ENCODE measurements at places on chromosomes 11 and 22.

DNA sequence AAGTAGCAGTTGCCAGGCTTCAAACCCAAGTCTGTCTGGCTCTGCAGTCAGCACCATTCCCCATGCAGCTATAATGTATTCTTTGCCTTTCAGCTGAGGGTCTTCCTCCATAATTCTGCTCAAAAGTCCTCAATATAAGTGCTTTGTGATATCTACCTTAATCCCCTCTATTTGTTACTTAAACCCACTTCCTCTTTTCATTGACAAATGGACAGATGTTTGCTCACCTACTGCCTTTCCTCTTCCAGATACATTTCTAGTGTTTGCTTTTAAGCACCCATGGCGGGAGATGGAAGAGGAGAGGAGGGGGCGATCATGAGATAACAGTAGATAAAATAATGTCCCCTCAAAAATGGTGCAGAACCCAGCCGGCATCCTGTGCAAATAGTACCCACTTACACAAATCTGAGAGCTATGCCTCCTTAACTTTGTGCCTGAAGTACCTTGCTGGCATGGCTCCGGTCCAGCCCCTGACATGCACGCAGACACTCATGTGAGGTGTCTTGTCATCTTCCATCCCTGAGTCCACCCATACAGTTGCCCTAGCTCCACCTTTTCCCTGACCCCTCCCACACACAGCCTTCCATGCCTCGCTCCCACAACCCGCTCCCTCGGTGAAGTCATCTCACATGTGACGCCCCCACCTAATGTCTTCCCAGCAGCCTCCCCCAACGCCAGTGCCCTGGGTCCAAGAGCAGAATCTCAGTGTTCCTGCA is 109.6 kb downstream of the TRIM29 start:
- no peak for DNase-seq

DNA sequence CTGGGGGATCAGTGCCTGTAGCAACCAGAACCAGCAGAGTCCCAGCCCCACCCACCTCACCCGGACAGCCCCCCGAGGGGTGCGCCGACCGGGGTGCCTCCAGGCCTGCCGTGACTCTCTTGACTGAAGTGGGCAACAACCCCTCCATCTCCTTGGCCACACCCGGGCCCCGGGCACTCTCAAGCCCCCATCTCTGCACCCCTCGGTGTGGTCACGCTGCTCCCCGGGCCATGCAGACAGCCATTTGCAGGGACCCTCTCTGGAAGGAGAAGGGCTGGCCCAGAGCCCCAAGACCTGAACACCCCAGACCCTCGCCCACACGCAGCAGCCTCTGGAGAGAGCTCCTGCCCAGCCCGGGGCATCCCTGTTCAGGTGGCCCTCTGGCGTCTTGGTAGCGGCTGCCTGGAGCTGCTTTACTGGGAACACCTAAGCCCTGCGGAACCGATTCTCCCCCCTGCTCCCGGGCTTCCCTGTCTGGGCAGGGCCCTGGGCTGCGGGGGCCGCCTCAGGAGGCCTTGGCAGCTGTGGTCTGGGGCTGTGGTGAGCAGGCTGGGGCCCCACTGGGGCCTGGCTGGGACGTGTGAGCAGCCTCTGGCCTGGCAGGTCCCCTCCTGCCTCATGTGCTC is 84.9 kb downstream of the WNT7B start:
- DNase-seq, result no peak

GRCh38 chr11:42179216-42179615 is 719.8 kb upstream of the LRRC4C start:
- DNase-seq, result no peak

- no peak for DNase-seq
These were observed 2.1 kb upstream of the HSPA8 start for GRCh38 chr11:123063826-123064657.

GRCh38 chr11:20258376-20258895 is 98.2 kb upstream of the DBX1 start:
- DNase-seq, result no peak

GRCh38 chr11:67308031-67308866 is 4.9 kb downstream of the SSH3 start:
- no peak for DNase-seq

DNA sequence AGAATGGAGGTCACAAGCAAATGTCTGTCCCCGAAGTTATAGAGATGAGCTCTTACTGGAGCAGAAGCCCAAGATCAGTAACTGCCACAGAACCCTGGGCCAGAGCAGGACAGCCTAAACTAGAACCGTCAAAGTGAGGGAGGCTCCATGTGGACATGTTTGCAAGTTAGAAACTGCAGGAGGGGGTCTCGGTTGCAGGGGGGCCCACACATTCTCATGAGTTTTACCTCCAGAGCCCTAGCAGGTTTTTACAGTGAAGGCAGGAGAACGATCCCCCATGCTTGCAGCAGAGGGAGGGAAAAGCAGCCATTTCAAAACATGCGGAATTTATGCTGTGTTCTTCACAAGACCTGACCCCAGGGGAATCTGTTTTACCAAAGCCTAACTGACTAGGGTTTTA is 133.5 kb upstream of the B3GAT1 start:
- no peak for DNase-seq

DNA sequence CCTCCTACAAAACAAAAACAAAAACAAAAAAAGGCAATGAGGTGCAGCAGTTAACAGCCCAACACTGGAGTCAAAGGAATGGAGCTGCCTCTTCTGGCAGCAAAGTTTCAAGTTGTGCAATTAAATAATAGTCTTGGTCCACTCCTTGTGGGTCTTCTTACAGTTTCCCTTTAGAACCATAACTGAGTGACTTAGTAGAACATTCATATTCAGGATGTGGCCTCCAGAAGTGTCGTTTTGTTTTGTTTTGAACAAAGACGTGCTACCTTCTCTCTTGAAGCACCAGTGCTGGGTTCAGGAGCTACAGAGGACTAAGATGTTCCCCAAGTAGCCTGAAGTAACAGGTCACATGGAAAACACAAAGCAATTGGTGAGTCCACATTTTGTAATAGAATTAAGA is 2.0 kb upstream of the JAML start:
- no peak for DNase-seq

- no peak for DNase-seq
These were observed 10.0 kb upstream of the PRR5 start for GRCh38 chr22:44691796-44692661.

DNA sequence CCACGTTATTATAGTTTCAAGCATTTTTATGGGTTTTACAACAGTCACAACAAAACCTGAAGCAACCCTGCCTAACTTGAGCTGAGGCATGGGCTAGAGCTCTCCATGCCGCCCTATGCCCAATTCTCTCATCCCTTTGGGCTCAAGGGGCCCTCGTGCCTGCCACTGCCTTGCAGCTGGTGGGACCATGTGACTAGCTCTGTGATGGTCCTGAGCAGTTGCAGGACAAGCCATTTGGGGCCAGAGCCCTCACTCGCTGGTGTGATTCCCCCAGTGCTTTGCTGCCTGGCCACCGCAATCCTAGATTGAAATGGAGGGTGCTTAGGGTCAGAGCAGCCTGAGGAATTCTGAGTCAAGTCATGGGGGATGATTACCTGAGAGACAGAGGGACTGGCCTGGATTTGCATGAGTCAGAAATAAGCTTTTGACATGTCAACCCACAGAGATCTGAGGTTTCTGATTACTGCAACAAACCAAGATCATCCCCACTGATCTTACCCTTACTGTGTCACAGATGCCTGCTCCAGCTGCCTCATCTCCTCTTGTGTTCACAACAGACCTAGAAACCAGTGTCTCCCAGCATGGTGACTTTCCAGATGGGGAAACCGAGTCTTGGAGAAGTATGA is 323.7 kb downstream of the BRD1 start:
- DNase-seq, result no peak

DNA sequence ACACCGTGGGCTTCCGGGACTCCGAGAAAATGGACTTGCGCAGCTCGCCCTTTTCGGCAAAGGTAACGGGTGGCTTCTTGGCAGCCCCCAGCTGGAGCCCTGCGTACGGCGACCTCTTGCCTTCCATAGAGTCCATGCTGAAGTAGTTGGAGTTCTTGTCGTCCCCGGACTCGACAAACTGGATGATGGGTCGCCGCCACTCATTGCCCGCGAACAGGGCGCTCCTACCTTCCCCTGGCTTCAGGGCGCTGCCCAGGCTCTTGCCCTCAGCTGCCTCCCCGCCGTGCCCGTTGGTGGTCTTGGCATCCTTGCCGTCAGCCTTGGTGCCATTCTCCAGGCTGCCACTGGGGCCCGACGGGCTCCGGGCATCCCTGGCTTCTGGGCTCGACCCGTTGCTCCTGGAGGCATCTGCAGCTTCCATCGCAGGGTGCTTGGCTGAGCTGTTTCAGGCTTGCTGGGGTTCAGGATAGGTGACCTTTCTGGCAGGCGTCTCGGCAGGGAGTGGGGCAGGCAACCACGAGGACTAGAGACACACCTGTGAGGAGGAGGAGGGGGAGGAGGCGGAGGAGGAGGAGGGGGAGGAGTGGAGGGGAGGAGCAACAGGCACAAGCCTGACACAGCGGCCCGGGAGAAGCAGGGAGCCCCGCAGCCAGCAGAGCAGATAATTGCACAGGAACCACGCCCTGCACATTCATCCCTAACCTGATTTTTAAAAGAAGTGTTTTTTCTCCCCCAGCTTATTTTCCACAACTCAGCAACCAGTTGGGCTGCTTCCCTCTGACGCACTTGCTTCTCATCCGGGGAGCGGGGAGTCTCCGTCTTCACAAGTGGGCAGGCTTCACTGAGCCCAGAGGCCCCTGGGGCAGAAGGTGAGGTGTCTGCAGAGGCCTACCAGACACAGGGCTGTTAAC is at the start of gene TRIM29:
TSS of gene TRIM29 (minus strand) at position 503 of the 911 bp plus-strand sequence. CDS start at position 421, 82 bp downstream.
- DNase-seq, result no peak

GRCh38 chr22:20022978-20023613 is 2.2 kb downstream of the TANGO2 start:
- DNase-seq, result no peak

GRCh38 chr11:1522081-1522424 is 35.5 kb upstream of the MOB2 start:
- no peak for DNase-seq

GRCh38 chr11:33700063-33700501 is 544 bp downstream of the C11orf91 start:
- DNase-seq, result no peak

GRCh38 chr11:30855383-30856006 is 269.3 kb upstream of the MPPED2 start:
- DNase-seq, result peak; percentile 4

GRCh38 chr11:36356201-36356600 is 60.1 kb downstream of the PRR5L start:
- no peak for DNase-seq

GRCh38 chr11:68695531-68695930 is 11.2 kb downstream of the GAL start:
- no peak for DNase-seq

DNA sequence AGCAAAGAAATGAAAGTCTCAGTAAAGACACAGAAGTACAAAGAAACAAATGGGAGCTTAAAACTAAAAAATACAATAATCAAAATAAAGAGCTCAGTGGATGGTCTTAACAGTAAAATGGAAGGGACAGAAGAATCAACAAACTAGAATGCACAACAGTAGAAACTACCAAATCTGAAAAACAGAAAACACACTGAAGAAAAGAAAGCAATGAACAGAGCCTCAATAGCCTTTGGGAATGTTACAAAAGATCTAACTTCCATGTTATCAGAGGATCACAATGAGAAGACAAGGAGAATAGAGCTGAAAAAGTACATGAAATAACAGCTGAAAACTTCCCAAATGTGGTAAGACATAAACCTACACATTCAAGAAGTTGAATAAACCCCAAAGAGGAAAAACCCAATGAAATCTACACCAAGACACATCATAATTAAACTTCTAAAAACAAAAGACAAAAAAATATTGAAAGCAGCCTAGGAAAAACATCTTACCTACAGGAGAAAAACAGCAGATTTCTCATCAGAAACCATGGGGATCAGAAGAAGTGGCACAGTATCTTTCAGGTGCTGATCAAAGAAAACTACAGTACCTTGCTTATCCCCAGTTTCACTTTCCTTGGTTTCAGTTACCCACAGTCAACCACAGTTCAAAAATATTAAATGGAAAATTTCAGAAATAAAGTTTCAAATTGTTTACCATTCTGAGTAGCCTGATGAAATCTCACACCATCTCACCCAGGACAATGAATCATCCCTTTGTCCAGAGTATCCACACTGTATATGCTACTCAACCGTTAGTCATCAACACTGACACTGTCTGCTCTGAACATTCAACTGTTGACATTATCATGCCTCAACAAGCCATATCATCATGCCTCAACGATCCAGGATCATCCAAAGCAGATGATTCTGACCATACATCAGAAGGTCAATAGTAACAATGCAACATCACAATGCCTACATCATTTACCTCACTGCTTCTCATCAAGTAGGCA is 22.2 kb downstream of the RRAS2 start:
- no peak for DNase-seq

DNA sequence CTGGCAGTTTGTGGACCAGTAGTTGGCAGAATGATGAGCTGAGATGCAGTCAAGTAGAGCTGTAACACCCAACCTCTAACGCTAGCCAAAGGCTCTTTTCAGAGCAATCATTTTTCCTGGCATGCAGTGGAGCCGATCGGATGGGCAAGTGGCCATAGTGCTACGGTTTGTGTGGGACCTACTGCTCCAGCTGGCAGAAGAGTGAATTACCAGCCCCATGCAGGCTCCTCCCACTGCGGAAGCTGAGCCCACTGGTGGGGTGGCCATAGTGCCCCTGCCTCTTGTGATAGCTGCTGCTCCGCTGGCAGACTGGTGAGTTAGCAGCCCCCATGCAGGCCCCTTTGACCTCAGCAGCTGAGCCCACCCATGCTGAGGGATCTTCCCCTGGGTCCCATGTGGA is 27.0 kb upstream of the SC5D start:
- no peak for DNase-seq

DNA sequence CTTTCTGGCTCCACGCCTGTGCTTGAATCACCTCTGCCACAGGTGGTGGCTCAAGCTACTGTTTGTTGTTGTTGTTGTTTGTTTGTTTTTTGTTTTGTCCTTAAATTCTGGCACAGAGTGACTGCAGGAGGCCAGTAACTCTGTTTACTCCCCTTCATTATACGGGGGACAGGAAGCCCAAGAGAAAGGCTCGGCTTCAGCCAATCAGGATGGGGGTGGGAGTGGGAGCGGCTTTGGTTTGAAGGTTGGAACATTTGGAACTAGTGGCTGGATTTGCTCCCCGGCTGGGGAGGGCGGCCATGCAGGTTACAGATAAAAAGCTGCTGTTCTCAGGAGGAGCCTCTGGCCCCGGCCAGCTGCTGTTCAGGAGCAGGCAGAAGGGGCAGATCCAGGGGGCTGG is 19.7 kb upstream of the CABP2 start:
- DNase-seq, result no peak

GRCh38 chr11:73237471-73238290 is 19.6 kb downstream of the P2RY2 start:
- DNase-seq, result no peak

DNA sequence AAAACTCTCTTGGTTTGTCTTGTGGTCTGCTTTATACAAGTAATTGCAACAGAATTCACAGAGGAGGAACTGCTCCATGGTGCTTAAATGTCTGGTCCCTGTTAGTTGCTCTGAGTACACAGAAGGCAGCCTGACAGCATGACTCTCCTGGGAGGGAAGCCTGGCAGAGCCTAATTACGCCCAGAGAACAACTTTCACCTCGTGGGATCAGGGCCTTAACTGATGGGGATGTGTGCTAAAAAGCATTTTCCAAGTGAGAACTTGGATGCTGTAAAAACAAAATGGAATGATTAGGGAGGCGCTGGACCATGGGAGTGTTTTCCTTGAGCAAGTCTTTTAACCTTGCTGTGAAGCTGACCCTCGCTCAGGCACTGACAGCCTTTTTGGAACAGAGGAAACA is 154.0 kb upstream of the TENM4 start:
- no peak for DNase-seq
